ENCODE measurements at places on chromosomes 3 and 15.

DNA sequence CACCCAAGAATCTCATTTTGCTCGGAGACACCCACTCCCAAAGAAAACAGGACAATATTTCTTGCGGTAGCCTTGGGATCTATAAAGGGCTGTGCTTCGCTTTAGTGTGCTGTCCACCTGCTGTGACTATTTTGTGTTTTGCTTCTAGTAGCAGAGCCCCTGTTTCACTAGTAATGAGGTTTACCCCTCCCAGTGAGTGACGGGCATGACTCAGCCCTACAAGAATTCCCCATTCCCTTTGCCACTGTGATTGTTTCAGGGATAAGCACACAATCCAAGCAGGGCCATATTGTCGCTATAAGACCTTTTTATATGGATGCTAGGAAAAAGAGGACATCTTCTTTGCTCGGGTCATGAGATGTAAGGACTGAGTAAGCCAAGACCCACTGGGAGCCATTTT is 62.5 kb upstream of the FOXB1 start:
- no peak for DNase-seq

DNA sequence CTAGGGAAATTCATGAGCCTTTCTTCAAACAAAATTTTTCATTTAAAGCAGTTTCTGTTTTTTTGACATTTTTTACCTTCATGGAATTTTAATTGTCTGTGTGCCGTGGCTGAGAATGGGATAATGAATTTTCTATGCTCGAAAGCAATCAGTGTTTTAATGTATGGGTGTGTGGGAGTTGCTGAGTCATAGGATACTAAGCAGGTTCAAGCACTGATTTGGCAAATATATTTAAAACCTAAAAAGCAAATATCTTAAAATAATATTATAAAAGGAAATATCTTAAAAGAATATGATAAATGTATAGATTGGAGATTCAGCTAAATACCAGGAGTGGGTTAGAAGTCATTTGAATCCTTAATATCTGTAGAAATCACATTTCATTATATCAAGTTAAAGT is 173.6 kb upstream of the LRRFIP2 start:
- no peak for DNase-seq

DNA sequence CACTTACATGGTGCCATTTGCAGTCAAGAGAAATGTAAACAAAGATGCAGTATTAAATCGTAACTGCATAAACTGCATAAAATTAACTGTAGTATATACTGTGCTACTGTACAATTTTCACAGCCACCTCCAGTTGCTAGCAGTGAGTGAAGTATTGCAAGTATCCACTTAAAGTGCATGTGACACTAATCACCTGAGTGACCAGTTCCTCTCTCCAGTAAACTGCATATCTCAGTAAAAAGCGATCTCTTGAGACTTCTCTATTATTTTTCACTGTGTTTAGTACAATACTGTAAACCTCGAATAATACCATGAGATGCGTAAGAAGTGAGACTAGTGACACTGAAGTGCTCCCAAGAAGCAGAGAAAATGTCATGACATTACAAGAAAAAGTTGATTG is 111.7 kb upstream of the PLXND1 start:
- DNase-seq: no peak

DNA sequence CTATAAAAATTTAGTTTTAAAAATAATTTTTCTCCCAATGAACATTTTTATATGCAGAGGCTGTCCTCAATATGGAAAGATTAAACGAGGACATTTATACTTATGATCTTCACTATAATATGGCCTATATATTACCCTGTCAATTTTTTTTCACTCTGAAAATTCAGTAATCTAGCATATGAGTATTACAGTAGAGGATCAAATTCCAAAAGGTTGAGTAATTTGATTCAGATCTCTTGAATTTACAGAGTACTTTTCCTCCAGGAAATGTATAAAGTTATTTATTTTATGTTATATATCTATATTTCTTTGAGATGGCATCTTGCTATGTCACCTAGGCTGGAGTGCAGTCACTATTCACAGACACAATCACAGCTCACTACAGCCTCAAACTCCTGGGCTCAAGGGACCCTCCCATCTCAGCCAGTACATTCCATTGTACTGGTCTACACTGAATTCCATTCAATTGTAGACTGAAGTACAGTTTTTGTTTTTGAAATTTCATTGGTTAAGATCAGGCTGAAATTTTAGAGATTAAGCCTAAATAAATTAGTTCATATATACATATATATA is 16.3 kb upstream of the TRPM7 start:
- no peak for DNase-seq

- DNase-seq: no peak
Observed at GRCh38 chr3:153284282-153284938, 122.4 kb downstream of the RAP2B start.

GRCh38 chr3:5226783-5227182 is 39.3 kb downstream of the EDEM1 start:
- no peak for DNase-seq

DNA sequence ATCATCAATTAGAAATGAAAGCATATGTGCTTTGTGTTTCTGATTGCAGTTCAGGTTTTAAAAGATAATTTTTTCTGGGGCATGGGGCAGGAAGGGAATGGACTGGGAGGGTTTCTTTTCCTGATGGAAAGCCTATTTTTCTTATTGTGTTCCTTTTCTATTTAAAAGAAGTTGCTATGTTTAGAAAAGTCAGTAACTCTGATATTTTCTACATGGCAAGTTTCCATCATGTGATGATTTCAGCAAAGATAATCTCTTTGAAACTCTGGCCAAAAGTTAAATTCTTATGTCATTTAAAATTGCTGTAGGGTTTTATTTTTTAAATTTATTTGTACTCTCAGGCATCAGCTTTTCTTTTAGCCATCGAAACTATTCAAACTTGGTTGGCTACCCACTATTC is 601.2 kb downstream of the FOXP1 start:
- DNase-seq: no peak

- DNase-seq: no peak
Observed at GRCh38 chr3:140242818-140243276, 307.9 kb downstream of the CLSTN2 start.

DNA sequence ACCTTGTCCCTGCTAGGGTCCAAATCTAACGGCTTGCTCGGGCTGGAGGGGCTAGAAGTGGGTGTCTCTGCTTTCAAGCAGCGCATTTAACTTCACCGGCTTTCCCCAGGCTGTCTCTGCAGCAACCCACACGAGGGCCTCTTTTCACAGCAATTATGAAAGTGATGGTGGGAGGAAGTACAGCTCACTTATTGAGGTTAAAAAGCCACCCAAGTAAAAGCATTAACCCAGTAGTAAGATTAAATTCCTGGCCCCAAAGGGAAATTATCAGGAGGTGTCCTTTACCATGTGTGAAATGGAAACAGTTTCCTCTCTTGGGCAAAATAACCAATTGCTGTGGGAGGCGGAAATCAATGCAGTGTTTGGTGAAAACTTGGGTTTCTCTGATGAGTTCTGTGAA is 41.1 kb downstream of the NGRN start:
- DNase-seq: no peak

DNA sequence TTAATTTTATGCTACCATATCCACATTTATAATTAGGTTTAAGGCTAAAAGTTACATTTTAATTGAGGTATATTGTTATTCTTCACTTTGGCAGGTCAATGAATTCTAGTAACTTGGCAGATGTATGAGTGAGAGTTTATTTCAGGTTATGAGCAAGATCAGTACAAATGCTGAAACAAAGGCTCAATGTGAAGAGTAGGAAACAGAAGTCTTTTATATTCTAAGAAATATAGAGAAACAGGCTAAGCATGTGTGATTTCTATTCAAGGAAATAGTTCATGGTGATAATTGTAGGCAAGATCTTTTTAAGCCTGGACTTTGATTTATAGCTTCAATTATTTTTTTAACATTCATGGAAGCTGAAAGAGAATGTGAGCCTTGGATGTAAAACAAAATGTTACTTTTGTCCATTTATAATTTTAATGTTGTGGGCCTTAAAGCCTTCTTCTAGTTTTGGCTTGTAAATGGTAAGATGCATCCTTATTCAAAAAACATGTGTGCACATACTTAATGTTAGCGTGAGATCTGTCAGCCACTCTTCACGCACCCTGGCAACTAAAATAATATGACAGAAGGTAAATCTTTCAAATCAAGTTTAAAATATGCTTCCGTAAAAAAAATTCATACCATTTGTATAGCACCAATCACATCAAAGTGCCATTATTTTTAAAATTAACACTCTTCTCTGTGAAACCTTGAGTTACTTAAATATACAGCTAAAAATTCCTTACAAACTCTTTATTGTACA is 22.8 kb upstream of the OSTN start:
- DNase-seq: no peak

DNA sequence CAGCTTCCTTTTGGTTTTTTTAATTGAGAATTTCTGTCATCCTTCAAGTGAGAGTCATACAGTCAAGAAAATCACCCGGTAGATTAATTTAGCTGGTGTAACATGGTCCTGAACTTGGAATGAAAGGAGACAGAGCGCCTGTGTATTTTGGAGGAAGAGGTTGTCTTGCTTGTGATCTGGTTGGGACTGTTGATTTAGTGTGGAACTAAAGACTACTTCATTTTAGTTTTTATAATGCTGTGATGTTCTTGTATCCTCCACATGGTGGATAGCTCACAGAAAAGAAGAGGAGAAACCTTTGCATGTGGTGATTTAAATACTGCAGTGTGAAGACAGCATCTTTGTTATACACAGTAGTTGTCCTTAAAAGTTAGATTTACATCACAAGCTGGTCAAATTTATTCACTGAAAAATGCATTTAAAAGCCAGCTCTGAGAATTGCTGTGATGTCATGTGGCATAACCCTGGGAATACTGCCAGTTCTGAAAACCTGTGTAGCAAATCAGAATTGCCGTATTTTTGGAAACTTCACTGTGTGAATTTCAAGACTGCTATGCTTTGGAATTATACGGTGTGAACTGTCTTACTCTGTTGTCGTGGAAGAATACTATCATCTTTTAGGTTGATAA is 268.5 kb downstream of the PTPRG start:
- no peak for DNase-seq

DNA sequence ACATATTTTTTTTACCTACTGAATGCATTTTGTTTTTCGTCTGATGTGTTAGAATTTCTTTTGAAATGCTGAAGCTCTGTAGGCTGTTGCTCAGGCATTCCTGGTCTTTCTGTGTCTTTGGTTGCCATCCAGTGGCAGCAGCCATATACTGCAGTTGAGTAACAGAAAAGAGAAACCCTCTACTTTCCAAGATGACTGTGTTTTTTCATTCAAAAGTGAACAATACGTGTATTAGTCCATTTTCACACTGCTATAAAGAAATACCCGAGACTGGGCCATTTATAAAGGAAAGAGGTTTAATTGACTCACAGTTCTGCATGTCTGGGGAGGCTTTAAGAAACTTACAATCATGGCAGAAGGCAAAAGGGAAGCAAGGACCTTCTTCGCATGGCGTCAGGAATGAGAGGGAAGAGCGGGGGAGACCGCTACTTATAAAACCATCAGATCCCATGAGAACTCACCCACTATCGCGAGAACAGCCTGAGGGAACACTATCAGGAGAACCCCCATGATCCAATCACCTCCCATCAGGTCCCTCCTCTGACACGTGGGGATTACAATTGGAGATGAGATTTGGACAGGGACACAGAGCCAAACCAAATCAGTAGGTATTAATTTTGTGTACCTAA is 4.7 kb upstream of the GOLGA8B start:
- DNase-seq: no peak

DNA sequence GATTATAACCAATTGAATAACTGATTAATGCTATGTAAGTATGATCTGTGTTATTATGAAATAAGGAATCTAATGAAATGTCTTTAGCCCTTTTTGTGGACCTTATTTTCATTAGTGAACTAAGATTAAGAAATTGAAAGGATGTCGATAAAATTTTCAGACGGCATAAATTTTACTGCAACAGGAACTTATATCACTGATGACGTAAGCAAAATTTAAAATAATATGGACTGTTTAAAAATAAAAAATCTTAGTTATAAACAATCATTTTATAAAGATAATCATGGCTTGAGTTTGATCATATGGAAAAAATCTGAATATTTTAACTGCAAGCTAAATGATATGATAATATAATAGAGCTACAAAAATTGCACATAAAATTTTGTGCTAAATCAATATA is 112.7 kb downstream of the SPATA16 start:
- no peak for DNase-seq

DNA sequence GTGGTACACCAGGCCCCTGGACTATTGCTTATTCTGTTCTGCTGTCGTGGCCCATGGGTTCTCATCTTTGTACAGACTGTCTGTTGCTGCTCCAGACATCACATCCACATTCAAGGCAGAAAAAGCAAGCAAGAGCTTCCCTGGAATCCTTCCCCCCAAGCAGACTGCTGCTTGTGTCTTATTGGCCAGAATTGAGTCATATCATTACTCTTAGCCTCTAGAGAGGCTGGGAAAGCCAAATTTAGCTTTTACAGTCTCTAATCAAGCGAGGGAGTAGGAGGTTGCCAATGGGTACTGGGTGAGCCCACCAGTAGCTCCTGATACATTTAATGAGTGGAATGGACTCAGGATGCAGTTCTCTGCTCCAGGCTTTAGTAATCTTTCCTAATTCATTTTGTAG is 39.4 kb downstream of the RAB6B start:
- no peak for DNase-seq

- no peak for DNase-seq
Observed at GRCh38 chr15:23758891-23759290, 71.8 kb upstream of the NDN start.

DNA sequence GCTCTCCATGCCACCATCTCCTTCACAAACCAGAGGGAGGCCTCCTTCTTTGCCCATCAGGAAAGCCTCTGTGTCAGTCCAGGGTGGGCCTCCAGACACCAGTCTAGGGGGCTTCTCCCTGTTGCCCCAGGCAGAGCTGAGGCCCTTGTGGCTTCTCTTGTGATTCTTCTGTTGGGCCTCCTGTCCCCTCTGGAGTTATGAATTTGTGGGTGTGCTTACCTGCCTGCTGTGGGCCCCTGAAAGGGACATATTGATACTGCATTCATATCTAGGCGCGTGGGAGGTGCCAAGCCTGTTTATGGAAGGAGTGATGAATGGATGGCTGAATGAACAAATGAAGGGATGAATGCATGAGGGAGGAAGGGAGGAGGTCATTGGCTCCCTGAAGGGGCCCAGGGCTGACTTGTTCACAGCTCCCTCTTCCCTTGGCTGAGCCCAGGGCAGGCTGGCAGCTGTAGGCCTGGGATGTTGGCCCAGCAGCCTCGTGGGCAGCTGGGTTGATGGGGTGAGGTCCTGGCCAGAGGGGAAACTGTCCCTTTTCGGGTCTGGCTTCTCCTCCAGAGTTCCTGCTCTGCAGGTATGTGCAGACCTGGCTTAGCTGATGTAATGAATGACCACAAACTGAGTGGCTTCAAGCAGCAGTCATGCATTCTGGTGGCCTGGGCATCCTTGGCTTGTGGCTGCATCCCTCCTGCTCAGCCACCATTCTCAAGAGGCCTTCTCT is 195.4 kb downstream of the GOLGA6L6 start:
- DNase-seq: no peak

DNA sequence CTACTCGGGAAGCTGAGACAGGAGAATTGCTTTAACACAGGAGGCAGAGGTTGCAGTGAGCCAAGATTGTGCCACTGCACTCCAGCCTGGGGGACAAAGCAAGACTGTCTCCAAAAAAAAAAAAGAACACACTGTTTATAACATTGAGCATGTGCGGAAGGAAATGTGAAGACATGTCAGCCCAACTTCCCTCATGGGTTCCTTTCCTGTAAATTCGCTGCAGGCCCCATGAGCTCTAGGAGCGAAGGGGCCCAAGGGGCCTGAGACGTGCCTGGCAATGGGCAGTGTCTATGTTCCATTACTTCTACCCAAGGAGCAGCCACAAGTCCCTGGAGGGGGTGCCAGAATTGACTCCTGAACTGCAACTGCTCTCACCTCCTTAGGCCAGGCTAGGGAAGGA is 3.2 kb downstream of the PFKFB4 start:
- DNase-seq: no peak

GRCh38 chr15:89631902-89632264 is 23.4 kb downstream of the KIF7 start:
- no peak for DNase-seq

- DNase-seq: no peak
Observed at GRCh38 chr3:169562988-169563774, 100.3 kb downstream of the MECOM start.
